ENCODE measurements at places on chromosomes 1 and 21.

GRCh38 chr1:24481843-24482610, 20.6 kb upstream of the RCAN3 start:
- no peak for DNase-seq

DNA sequence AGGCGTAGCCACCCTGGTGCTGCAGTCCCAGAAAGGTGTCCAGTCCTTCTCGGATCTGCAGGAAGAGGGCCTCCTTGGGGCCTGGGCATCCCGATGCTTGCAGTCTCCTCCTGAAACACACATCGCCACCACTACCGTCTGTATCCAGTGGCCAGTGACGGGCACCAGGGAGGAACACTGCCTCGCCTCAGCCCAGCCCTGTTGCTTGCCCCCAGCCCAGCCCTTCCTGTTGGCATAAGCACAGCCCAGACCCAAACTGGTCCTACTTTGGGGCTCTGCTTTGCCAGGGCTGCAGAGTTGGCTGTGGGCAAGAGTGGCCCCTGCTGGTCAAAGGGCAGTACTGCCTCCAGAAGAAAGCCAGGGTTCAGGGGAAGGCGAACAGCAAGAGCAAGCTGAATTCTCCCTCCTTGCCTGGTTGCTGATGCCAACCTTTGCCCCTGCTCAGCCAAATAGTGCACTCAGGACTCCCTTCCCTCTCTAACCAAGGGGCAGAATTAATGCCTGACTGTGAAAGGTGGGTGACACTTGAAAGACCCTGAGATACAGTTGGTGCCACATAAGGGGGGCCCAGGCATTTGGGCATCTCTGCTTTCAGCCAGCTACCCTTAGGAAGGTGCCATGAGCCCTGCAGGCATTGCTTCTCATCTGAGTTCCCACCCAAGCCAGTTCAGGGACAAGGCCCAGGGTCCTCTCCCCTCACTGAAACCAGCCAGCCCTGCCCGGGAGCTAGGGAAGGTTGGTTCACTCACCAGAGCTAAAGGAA, 11.1 kb upstream of the ARHGEF2 start:
- DNase-seq = peak; percentile 66

DNA sequence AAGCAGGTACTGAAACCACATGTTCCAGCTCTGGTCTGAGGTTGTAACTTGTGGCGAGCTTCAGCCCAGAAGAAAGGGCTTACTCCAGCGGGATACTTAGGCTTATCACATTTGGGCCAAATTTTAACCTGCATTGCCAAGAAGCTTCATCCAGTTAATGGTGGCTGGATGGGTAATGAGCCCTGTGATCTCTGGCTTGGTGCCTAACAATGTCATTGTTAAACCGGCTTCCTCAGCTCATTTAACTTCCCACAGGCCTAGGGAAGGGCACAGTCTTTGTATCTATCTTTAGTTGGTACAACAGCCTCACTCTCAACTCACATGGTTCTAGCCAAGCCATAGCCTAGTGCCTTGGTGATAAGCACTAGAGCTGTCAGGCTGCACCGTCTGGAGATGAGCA, 43.6 kb upstream of the CCDC190 start:
- DNase-seq = no peak

DNA sequence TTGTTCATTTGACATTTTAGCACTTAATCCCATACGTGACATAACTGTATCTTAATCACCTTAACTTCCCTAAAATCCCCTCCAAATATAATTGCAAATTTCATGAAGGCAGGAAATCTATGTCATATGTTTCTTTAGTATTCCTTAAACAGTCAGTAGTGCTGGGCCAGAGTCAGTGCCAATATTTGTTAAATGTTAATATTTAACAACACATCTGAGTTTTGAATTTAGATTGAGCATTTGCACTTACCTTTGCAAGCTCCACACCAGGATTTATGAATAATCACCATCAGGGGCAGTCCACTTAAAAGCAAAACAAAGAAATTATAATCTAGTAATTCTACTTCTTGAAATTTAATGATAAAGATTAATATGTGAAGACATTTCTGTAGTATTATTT, 5.3 kb downstream of the KTI12 start:
- no peak for DNase-seq

DNA sequence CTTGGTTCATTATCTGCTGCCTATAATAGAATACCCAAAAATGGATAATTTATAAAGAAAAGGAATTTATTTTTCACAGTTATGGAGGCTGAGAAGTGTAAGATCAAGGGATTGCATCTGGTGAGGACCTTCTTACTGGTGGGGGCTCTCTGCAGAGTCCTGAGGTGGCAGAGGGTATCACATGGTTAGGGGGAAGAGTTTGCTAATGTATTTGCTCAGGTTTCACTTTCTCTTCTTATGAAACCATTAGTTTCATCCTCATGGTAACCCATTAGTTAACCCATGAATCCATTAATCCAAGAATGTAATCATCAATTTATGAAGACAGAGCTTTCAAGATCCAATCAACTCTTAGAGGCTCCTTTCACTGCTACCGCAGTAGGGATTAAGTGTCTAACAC, 120.6 kb downstream of the DNM3 start:
- no peak for DNase-seq

DNA sequence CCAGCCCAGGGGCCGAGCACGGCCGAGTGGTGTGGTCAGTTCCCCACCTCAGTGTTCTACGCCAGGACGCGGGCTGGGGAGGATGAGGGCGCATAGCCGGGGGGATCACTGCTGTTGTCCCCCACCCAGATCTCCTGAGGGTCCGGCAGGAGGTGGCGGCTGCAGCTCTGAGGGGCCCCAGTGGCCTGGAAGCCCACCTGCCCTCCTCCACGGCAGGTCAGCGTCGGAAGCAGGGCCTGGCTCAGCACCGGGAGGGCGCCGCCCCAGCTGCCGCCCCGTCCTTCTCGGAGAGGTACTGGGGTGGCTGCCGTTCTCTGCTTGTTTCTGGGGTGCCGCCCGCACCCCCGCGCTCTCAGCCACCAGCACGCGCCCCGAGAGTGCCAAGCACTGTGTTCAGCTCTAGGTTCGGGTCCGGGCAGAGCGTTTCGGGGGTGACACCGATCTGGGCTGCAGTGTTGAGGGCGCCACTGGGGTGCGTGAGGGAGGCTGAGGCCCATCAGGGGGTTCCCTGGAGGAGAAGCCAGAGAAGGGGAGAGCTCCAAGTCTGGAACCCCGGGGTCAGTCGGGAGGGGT, 17.4 kb downstream of the SAMD11 start:
- no peak for DNase-seq

DNA sequence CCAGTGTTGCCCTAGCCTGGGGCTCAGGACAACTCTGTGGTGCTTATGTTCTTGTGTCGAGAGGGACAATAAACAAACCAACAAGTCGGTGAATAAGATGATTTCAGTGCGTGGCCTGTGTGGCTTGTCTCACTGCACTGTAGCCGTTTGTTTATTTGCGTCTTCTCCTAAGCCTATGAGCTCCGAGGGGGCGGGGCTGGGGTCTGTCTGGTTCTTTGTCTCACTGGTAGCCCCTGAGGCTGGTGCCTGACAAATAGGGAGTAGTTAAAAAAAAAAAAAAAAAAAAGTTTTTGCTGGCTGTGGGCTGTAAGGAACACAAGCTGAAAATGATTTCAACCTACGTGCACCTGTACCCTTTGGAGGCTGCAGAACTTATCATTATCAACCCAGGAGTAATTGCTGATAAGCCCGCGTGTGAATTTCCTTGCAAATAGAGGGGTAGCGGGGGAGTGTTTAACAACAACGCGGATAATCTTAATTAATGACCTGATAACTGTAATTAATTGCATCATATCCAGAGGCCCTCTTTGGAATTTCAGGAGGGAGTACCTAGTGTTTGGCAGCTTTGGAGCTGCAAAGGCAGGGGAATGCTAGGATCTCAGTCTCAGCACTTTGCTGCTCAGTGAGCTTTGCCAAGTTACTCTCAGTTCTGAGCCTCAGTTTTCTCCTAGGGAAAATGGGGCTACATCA, 925 bp upstream of the ARHGEF10L start:
- DNase-seq = no peak

All from T-helper 9 cell (primary cell).